Muscle of leg (tissue), 16 donors: ENCODE measurements at places on chromosomes 12 and 14.
A peak's percentile ranks its signal among the peaks of the same experiment; 100 is the strongest.

- DNase-seq = no peak
These were observed 82.6 kb upstream of the CCDC91 start for GRCh38 chr12:28107679-28108078.

- DNase-seq = no peak
These were observed 11.2 kb downstream of the ADSS1 start for GRCh38 chr14:104734991-104735779.

- no peak for DNase-seq
These were observed 3.7 kb downstream of the NFKBIA start for GRCh38 chr14:35400648-35401421.

DNA sequence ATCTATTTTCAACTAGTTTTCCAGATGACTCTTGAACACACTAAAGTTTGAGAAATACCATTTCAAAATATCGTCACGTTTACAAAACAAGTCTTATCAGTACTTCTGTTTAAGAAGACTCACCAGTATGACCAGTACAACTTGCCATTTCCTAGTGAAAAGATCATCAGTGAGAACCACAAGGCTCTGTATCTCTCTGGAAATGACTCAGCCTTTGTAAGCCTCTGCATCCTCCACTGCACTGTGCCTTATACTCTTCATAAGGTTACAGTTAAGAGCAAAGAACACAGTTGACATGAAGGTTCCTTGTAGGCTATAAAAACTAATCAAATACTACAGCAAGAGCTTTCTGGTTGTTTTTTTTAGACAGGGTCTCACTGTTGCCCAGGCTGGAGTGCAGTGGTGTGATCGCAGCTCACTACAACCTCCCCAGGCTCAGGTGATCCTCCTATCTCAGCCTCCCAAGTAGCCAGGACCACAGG lies 5.7 kb upstream of the VTI1B start:
- no peak for DNase-seq

DNA sequence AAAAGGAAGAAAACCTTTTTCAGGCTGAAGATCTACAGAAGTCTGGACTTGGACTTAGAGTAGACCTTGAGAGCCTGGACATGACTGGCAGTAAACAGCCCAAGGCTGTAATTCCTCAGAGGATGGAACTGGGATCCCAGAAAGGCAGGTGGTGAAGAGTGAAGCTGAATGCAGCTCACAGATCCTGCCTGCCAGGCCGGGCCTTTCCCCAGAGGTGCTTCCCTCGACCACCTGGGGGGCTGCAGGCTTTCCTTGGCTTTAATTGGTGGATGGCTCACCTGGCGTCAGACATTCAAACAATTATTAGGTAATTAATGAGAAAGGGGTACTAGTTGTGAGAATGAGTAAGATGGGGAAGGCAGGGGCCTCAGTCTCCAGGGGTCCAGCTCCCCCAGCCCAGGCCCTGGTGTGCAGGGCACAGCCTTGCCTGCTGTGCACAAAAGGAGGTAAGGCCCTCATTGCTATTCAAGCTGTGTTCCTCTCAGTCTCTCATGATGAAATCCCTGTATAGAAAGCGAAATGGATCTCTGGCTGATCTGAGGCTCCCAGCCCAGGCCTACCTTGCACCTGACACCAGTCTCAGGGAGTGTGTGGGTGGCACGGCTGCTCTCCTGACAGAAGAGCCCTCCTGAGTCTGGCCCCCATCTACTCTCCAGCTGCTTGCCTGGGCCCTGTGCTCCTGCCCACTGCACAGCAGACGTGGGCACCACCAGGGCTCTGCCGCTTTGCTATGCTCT lies 63.0 kb upstream of the TCL1A start:
- DNase-seq = no peak

GRCh38 chr12:99388671-99389195 lies 258.8 kb upstream of the GARIN6 start:
- DNase-seq = peak; percentile 35

GRCh38 chr12:122874081-122874480 lies 21.8 kb downstream of the VPS37B start:
- DNase-seq = no peak
